Cardiac fibroblast (primary cell): ENCODE measurements at places on chromosomes 5 and 9.
A peak's percentile ranks its signal among the peaks of the same experiment; 100 is the strongest.

DNA sequence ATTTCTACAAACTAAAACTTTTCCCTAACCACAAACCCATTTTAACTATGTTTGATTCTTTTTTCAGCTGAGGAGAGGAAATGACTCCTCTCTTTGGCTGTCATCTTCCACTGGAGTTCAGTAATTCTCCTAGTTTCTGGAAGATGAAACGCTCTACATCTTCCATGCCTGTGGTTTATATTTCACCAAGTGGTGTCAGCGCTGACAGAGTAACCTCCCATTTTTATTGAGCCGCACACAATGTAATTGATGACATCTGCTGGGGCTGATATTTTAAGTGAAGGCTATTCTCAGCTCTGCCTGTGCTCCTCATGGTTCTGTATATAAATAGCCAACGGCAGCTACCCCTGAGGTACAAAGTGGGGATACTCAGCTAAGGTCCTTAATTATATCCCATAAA lies 234.6 kb downstream of the SPOCK1 start:
- DNase-seq, result peak; percentile 49

DNA sequence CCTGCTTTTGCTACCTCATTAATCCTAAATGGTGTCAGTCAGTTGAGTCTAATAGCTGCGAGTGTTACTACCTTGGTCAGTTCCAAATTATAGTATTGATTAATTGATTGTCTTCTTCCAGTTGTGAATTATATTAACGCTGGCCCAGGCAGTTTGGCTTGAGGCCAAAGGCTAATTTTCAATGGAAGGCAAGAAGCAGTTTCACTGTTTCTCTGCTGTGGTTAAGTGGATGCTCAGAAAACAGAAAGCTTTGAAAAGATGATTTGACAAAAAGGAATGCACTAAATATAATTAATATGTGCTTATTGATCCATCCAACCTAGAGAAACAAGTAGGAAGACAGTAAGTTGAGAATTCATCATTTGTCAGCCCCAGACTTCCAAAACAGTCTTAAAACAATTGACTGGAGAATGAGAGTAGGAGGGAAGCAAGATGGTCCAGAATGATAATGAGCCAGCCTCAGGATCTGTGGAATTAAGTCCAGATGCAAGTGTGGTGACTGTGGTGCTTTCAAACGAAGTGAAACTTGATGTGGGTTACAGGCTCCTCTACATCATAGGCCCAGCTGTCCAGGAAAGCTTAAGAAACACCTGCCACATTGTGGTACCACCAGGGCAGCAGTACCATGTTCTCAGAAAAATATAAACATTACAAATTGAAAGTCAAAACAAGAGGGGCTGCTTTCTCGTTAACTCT lies 1371.0 kb upstream of the DMAC1 start:
- no peak for DNase-seq

- peak; percentile 42 for DNase-seq
These were observed 14.6 kb downstream of the KIF4B start for GRCh38 chr5:155027993-155028629.

- no peak for DNase-seq
These were observed 167.7 kb downstream of the TARS1 start for GRCh38 chr5:33608344-33609041.

DNA sequence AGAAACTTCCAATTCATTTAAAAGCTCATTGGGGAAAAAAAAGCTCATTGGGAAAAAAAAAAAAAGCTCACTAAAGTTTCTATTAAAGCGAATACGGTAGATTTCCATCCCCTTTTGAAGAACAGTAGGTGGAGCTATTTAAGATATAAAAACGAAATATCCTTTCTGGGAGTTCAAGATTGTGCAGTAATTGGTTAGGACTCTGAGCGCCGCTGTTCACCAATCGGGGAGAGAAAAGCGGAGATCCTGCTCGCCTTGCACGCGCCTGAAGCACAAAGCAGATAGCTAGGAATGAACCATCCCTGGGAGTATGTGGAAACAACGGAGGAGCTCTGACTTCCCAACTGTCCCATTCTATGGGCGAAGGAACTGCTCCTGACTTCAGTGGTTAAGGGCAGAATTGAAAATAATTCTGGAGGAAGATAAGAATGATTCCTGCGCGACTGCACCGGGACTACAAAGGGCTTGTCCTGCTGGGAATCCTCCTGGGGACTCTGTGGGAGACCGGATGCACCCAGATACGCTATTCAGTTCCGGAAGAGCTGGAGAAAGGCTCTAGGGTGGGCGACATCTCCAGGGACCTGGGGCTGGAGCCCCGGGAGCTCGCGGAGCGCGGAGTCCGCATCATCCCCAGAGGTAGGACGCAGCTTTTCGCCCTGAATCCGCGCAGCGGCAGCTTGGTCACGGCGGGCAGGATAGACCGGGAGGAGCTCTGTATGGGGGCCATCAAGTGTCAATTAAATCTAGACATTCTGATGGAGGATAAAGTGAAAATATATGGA lies at the start of gene PCDHGA12:
Gene PCDHGA12, plus strand, starts transcription at position 176 of the 782 bp plus-strand sequence. Its CDS starts 253 bp downstream, at position 429.
- peak; percentile 97 for DNase-seq

DNA sequence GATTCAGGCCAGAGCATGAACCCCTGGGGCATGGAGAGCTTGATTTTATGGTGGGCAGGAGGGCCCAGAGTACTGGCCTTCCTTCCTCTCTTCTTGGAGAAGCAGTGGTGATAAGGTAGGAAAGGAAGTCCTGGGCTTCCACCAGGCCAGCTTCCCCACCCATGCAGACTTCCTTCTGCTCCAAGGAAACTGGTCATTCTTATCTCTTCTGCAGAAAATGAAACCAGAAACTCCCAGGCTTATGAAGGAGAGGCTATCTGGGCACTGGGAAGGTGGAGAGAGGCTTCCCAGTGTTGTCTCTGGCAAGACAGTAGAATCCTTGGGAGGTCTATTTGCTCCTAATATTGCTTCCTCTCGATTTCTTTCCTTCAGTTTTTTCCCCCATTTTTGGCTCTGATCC lies 110.5 kb upstream of the EQTN start:
- no peak for DNase-seq

DNA sequence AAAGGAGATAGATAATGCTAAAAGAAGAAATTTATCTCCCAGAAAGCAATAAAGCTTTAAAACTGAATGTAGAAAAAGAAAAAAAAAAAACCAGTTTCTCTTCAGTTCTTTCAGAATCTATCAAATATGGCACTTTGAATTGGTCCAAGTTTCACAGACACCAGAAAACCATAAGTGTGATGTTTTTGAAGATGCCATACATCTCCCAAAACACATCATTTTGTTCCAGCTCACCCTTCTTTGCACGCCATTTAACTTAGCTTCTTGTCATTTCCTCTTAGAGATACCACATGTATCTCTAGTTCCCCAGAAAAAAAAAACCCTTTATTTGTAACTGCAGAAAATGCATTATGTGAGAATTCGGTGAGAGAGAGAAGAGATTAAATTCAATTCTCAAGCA lies 46.1 kb upstream of the MAMDC2 start:
- no peak for DNase-seq

- DNase-seq, result no peak
These were observed 5.6 kb downstream of the FRRS1L start for GRCh38 chr9:109161471-109161870.

- DNase-seq, result no peak
These were observed 2.1 kb downstream of the GPR150 start for GRCh38 chr5:95621839-95622629.

GRCh38 chr9:132774886-132775285 lies 103.2 kb downstream of the AK8 start:
- no peak for DNase-seq

- no peak for DNase-seq
These were observed 96.3 kb downstream of the ERCC6L2 start for GRCh38 chr9:95971815-95972214.

DNA sequence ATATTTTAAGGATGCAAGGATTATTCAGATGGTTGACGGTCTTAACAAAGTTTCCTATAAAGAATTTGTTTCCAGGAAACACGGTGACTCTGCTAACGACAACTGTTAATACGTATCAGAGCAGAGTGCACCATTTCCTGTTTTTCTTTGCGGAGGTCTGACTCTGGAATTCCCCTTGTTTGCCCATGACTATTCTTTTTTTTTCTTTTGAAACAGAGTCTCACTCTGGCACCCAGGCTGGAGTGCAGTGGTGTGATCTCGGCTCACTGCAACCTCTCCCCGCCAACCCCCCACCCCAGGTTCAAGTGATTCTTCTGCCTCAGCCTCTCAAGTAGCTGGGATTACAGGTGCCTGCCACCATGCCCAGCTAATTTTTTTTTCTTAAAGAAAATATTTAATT lies 115.9 kb downstream of the CDC42SE2 start:
- DNase-seq, result peak; percentile 94

DNA sequence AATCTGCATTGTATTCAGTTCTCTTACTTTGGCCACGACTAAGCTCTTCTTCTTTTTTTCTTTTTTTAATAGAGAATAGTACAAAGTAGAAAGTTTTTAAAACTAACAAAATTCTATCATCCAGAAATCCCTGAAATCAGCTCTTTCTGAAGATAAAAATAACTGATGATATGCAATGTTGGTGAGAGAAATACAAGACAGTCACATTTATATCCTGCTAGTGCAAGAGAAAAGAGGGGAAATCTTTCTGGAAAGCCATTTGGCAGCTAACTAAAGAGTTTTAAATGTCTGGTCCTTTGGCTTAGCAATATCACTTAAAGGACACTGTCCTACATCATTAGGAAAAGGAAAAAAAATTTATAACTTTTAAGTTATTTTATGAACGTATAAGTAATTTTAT lies 27.0 kb upstream of the FREM1 start:
- no peak for DNase-seq

DNA sequence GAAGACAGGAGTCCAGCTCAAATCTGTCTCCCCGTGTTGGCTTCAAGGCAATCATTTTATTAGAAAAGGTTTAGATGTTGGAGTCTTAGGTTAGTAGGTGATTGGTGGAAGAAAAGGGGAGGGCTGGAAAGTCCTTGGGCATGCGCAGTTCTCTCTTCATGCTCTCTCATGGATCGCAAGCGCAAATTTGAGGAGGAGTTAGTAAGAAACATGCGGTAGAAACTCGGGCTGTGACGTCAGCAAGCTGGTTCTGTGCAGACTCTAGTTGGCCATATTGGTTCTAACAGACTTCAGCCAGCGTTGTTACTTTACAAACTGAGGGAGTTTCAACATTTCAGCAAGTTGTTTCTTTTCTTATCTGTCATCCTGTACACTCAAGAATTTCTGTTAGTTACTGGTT lies 392.2 kb downstream of the CDK5RAP2 start:
- DNase-seq, result no peak

GRCh38 chr5:167573370-167574127 lies 717.9 kb upstream of the WWC1 start:
- DNase-seq, result peak; percentile 47

DNA sequence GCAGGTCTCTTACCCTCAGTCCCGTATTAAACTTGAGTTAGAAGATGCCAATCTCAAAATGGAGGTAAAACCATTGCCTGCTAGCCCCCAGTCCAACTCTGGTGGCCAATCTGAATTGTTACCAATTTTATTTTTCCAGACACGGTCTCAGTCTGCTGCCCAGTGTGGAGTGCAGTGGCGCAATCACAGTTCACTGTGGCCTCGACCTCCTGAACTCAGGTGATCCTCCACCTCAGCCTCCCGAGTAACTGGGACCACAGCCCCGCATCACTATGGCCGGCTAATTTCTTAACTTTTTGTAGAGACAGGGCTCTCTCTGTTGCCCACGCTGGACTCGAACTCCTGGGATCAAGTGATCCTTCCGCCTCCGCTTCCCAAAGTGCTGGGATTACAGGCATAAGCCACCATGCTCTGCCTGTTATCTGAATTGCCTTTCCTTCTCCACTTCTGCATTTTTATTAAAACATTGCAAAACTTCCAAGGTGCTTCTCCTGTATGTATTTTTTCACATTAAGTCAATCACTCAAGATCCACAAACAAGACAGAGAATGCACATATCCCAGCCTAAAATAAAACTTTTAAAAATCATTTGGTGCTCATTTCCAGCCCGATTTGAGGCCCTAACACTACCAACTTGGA lies 2.3 kb downstream of the FANCC start:
- no peak for DNase-seq

DNA sequence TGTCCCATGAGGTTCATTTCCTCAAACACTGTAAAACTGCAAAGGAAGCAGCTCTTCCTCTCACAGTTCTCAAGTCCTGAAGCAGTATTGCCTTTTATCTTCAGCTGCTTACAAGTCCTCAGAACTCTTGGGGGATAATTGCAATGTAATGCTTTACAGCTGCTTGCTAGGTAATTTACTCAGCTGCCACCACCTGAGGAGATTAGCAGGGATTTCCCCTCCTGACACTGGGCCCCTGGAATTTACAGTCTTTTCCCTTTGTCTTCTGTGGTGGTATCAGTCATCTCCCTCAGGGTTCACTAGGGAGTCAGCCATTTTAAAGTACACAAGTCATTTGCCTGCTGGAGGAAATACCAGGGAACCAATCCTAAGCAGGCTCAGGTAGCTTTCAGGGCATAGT lies 754.3 kb upstream of the GRAMD2B start:
- DNase-seq, result no peak

- peak; percentile 29 for DNase-seq
These were observed 65.3 kb upstream of the TGFBR1 start for GRCh38 chr9:99039505-99040182.

DNA sequence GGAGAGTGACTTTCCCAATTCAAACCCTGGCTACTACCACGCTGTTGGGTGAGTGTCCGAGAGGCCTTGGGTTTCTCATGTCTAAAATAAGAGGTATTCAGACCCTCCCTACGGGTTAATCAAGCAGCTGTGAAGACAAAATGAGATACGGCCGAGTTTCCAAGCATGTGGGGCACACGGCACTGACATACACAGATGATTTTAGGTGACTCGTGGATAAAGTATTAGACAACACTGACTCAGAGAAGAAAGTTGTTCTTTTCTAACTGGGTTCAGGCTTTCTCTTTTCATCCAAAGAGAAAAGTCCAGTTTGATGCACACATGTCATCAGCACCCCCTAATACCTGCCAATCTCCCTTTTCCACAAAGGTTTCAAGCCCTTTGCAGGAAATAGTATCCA lies 15.6 kb downstream of the FOXI1 start:
- DNase-seq, result peak; percentile 7

- no peak for DNase-seq
These were observed 3.3 kb downstream of the ENTPD2 start for GRCh38 chr9:137050570-137050969.

- DNase-seq, result no peak
These were observed 62.9 kb downstream of the SLC28A3 start for GRCh38 chr9:84277646-84278045.

DNA sequence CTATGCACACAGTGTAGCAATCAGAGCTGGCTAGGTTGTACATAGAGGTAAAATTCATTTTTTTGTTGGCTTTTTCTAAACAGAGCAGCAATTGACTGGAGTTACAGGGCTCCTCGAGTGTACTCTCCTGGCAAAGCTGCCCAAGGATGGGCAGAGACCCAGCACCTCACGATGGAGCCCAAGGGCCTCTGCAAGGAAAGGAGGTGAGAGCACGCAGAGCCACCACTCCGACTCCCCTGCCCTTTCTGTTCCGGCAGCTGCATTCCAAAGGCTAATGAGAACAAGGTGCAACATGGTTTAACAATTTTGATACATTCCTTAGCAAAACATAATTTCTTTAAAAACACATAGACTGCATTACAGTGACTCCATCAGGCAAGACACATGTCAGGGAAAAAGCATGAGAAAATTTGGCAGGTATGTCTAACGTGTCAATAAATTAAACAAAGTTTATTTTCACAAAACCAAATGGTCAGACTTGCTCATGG lies 47.5 kb downstream of the SAXO1 start:
- DNase-seq, result no peak
